ENCODE measurements at places on chromosomes 1 and 21. TPM values are rescaled to one million over a fixed set of nuclear protein-coding genes. Genes with fewer than 3 reads are reported as not detected.

Gene RBP7
- 0.50 TPM for polyA plus RNA-seq

DNA sequence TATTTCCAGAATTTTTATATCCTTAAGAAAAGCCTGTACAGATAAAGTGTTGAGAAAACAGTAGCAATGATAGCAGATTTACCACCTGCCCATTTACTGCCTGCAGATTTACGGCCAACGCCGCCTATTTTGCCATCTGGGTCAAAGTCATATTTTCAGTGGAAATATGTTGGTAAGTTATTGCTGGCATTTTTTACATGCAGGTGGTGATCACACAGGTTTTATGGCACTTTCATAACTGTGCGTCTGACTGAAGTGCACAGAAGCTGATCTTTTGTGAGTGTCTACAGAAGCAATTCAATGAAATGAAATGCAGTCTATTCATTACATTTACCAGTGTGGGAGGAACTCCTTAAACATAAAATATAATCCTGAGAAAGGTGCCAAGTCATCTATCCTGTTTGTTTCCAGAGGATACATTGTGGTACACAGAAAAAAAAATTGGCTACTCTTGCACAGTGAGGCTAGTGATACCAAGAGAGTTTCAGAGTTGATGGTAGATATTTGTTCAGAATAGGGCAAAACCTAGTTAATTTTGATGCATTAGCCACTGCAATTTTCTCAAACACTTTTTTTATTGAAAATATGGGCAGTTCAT is 458.5 kb downstream of the NEGR1 start:
- no peak for DNase-seq

- no peak for DNase-seq
Measured at GRCh38 chr1:110321846-110322245, 17.3 kb upstream of the RBM15 start.

GRCh38 chr1:93463960-93464359 is 16.0 kb downstream of the FNBP1L start:
- no peak for DNase-seq

DNA sequence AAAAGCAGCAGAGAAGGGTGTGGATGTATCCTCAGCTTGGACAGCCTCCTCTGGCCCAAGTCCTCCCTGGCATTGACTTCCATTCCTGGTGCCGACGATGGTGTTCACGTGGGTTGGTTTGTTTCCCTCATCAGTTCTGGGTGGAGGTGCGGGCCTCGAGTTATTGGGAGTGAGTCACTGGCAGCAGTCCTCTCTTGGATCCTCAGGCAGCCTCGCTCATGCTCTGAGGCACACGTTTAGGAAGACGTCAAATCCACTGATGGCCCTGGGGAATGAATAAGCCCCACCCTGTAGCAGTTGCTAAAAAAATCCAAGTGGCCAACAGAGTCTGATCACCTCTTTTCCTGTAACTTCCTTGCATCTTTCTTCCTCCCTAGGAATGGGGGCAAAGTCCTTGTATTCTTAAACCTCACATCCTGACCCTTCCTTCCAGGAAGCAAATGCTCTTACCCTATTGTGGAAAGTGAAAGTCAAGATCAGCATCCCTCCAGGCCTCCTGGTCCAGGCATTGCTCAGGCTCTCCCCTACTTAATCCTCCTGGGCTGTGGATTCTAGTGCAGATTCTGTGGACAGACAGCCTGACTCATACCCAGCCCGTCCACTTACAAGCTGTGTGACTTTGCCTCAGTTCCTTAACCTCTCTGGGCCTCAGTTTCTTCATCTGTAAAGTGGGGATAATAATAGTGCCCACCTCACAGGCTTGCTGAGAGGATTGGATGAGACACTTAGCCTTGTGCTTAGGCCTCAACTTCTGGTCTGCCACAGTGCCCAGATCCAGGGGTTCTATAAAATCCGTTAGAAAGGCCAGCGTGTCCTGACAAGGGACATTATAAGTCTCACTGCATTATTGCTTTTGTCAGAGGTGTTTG is 111.1 kb downstream of the TLR5 start:
- peak; percentile 39 for DNase-seq

- DNase-seq = no peak
Measured at GRCh38 chr1:203985044-203985443, 87.9 kb upstream of the SOX13 start.

DNA sequence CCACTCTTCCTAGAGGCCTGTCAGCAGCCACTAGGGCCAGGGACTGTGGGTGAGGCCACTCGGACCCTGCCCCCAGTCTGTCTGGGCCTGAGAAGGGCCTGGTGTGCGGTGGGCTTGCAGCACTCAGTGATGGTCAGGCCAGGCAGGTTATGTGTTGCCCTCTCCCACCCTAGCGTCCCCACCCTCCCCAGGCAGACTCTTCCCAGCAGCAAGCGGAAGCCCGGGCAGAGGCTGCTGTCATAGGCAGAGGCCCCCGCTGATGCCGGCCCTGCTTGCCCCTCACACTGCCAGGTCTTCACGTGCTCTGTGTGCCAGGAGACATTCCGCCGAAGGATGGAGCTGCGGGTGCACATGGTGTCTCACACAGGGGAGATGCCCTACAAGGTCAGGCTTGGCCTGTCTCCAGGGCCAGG is 6.6 kb downstream of the ZBTB48 start:
- DNase-seq = no peak

All from BJ (cell line).